Activated CD8-positive, alpha-beta memory T cell treated with anti-CD3 and anti-CD28 coated beads for 4 hours (primary cell): ENCODE measurements at places on chromosomes 2 and 18.

DNA sequence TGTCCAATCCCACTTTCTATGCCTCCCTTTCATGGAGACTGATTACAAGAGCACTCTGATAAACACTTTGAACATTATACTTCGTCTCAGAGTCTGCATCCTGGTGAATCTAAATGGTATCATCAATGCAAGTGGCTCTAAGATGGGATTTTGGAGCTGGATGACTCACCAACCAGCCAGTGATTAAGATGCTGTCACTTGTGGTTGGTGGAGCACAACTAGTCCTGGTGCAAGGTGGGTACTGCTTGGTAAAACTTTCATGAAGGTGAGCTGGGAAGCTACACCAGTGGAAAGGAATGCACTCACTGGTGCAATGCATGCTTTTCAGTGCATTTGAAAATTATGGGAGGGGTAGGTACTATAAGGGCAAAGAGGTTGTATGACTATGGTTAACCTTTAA, 137.7 kb upstream of the TRIB2 start:
- no peak for DNase-seq

DNA sequence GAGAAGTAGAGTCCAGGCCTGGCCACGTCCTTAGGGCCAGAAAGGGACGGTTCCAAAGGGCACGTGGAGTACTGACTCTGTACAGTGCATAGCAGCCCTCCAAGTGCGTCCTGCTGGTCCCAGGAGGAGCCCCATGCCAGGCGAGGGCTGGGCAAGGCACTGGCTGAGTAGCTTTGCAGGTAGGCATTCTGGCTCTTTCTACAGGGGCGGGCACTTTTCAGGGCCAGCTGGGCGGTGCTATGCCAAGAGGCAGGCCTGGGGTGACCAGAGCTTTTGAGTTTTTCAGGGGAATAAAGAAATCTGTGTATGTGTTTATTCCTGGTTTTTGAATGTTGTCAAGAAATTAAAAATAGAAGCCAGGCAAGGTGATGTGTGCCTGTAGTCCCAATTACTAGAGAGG, 15.4 kb upstream of the GLI2 start:
- DNase-seq: no peak

DNA sequence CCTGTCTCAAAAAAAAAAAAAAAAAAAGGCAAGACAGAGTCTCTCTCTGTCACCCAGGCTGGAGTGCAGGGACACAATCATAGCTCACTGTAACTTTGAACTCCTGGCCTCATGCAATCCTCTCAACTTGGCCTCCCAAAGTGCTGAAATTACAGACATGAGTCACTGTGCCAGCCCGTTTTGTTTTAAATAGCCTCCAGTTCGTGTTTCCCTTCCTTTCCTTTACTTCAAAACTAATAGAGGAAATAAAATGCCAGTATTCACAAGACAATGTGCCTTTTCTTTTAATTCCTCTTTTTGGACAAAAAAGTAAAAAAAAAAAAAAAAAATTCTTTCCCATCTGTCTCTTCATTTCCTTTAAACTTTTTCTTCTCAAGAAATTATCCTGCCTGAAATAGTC, 54.5 kb upstream of the ACMSD start:
- DNase-seq: no peak

GRCh38 chr2:119732601-119733164, 27.0 kb upstream of the PTPN4 start:
- DNase-seq: no peak

DNA sequence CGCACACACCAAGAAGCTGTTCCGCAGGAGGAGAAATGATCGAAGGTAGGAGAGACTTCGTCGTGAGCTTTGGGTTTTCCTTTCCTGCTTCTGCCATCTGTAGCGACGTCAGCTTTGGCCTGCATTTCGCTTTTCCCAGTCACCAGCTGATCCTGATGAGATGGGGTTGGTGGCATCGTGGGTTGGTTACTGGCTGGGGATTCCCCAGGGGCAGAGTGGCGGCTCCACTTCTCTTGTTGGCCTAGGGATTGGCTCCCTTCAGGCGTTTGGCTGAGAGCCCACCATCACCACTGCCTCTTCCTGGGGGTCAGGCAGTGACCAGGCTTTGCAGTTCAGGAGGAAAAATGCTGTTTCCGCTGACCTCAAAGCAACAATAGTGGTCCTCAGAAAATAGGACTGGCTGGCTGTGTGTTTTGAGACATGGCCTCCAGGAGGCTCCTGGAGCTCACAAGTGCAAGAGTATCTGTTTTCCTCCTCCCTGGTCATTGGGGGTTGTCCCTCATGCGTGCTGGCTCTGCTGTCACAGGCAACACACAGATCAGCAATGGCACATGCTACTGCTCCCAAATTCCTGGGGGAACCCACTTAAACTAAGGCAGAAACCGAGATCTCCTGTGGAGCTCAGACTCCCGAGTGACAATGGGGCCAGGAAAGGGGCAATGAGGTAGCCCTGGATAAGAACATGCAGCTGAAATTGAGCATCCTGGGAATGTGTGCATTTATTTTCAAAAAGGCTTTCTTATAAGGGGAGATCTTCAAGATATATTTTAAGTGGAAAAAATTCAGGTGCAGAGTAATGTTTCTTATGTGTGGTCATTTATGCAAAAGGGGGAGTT, 173.0 kb downstream of the CTIF start:
- DNase-seq: no peak

- no peak for DNase-seq
These were observed 42.6 kb downstream of the EDAR start for GRCh38 chr2:108946442-108946841.

GRCh38 chr2:138469411-138469810, 32.2 kb upstream of the SPOPL start:
- no peak for DNase-seq

GRCh38 chr18:2192562-2192961, 378.7 kb downstream of the METTL4 start:
- no peak for DNase-seq

DNA sequence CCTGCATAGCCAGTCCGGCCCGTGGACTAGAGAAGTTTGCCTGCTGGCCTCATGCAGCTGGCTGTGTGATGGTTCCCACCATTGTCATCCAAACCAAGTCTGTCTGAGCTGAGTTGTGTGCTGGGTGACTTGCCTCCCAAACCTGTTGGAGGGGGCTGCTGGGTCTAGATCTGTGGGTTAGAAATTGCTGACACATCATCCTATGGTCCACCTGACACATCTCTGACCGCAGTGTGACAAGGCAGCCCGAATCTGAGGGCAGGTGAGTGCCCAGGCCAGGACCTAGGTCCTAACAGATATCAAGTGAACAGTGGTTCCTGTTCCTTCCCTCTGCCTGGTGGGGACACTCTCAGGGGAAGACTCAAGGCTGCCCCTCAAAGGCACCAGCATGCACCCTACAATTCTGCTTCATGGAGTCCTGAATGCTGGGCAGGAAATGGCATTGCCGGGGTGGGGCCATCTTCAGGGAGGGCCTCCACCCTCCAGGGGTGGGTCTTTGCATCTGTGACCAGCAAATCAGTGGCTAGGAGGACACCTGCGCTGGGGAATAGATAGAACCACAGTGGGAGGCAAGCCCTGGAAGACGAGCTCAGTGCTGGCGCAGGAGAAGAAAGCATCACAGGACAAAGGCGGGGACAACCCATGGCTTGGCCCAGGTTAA, 117.9 kb upstream of the ID2 start:
- no peak for DNase-seq

DNA sequence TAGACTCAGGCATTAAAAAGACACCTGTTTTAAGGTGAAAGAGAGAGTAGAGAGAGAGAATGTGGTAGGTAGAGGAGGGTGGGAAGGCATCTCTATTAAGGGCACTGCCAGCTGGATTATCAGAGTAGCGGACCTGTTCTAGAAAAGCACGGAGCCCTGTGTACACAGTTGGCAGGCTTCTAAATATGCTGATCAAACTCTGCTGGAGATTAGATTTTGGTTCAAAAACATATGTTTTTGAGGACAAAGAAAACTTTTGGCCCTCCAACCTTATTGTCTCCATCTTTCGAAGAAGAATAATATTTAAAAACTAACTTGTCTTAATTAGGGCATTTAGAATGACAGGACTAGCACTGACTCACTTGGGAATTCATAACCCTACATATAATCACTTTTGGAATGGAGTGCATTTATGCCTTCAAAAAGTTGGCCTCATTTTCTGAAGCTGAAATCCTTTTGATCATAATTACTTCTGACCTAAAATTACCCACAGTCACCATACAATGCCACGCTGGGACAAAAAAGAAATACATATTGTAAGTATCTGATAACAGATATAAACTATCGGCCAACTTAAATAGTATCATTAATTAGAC, 254.6 kb downstream of the MEIS1 start:
- no peak for DNase-seq

DNA sequence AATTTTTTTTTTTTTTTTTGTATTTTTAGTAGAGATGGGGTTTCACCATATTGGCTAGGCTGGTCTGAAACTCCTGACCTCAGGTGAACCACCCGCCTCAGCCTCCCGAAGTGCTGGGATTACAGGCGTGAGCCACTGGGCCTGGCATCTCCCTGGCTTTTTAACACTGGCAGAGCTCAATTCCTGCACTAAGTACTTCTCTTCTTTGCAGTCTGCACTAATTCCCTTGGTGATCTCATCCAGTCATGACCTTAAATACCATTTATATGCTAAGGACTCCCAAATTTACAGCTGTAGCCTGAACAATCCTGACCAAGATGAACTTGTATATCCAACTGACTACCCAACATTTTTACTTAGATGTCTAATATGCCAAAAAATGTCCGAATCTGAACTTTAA, 10.2 kb downstream of the PREPL start:
- DNase-seq: no peak

DNA sequence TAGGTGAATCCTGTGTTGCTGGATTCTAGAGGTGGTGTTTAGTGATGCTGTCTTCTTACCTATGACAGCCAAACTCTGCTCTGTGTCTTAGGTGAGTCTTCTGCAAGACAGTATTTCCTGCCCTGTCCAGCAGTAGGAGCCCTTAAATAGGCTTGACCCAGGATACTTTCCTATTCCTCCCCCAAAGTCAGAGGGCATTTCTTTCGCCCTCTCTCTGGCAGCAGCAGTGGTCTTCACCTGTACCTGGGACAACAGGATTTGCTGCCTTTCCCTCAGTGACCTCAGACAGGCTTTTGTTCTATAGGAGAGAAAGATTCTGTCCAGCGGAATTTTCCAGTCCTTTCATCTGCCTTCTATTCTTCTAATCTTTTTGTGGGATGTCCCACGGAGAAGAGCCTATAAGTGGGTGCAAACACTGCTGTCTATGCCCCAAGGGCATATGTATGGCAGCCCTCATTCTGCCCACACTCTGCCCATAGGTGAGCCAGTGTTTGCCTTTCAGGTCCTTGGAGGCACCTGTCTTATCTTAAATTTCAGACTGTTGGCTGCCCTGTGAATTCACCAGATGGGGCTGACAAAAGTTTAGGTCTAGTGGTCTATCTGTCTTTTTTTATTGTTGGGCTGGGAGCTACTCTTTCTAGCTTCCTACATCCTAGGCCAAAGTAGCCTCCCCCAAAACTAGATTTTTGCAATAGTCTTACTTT, 177.3 kb upstream of the SPOPL start:
- no peak for DNase-seq

DNA sequence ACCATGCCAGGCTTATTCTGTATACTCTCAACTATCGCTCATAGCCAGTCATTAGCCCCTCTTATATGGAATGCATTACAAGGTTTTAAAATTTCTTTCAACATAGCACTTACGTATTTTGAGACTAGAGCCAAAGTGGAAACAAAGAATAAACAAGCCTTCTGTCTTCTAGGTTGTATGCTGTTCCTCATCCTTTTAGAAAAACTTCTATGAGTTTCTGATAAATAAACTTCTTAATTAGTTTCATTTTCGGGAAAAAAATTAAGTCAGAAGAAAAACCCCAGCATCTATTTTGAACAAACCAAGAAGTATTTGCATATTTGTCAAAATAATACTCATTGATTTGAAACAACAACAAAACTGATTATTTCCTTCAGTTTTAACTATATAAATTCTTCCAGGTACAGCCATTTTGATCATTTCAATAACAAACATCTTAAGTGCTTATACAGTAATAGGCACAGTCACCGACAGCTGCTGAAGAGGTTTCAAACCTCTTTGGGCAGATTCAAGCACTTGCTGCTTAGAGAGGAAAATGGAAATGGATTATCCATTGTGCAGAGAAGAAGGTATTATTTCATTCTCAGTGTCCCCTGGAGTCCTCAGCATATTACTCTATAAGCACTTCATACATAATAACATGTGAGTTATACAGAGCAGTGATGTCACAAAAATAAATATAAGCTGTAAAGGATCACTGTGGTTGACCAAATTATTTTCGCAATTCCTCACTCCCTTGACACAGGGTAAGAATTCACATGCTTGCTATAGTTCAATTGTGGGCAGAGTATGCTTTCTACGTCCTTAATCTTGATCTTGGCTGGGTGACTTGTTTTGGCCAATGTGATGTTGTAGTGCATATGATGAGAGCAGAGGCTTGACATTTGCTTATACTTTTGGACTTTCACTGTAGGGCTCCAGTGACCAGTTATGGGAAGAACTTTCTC, 833.8 kb downstream of the TRIB2 start:
- no peak for DNase-seq

DNA sequence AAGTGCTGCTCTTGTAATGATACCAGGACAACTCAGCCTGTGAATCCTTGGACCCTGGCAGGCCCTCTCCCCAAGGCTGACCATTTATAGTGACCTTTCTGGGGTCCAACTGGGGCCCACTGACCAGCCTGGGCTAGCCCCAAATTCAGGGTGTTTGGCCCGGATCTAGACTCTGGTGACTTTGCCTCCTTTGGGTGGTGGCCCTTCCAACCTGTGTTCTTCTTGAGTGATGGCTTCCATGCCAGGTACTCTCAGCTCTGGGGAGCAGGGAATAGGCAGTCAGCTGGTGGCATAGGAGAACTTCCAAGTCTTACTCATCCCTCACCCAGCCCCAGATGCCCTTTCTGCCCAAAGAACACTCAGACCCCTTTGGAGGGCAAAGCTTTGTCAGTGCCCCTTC, 10.3 kb downstream of the MYO7B start:
- no peak for DNase-seq

- no peak for DNase-seq
These were observed 962.3 kb upstream of the NRXN1 start for GRCh38 chr2:51994123-51994763.

GRCh38 chr2:30201990-30202389, 29.3 kb upstream of the LBH start:
- DNase-seq: no peak

- DNase-seq: no peak
These were observed 746.1 kb upstream of the DDX18 start for GRCh38 chr2:117068371-117068770.

DNA sequence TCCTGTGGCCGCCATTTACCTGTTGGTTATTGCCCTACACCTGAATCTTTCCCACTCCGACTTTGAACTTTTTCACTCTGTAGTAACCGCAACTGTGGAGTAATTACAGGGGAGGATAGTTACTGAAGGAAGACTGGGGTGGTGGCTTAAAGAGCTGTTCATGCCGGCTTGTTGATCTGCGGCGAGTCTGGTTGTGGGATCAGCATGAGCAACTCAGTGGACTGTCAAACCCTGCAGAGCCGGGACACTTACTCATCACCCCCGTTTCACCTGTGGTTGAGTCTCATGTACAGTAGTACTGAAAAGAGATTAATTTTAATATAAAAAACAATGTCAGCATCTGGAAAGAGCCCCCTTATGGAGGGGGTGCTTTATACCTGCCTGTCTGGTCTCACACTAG, 2.1 kb downstream of the ASB1 start:
- no peak for DNase-seq
